ENCODE measurements at places on chromosomes 16 and 17.
A peak's percentile ranks its signal among the peaks of the same experiment; 100 is the strongest.

DNA sequence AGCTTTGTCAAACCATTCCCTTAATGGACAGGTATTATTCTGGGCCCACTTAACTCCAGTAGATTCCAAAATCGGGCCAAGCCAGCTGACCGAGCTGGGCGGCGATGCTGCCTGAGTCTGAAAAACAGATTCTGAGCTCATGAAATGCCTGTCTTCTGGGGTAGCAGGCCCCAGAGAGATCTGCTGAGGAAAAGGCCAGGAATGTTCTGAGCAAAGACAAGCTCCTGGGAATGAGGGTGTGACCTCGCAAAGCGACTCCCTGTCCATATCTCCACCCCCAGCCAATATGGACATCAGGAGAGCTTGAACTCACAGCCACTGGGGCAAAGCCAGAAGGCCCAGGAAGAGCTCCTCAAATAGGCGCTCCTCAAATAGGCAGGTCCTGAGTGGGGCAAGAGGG lies 23.7 kb downstream of the ZNF423 start:
- no peak for DNase-seq

- DNase-seq = no peak
These were observed 386 bp downstream of the CIAO3 start for GRCh38 chr16:740459-740763.

DNA sequence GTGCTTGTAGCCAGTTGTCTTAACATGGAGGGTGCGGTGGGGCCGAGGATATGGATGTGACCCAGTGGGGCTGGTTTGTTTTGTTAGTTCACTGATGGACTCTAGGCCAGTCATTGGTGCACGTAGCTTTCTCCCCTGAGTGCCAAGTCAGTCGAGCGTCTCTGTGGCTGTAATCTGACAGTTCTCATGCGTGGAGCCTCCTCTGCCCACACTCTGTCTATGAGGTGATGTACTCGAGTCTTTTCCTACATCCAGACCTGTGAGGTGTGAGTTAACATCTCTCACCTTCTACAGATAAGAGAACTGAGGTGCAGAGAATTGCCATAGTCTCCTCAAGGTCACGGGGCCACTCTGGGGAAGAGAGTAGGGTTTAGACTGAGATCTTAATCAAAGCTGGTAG lies 90.2 kb downstream of the MARCHF10 start:
- DNase-seq = no peak

DNA sequence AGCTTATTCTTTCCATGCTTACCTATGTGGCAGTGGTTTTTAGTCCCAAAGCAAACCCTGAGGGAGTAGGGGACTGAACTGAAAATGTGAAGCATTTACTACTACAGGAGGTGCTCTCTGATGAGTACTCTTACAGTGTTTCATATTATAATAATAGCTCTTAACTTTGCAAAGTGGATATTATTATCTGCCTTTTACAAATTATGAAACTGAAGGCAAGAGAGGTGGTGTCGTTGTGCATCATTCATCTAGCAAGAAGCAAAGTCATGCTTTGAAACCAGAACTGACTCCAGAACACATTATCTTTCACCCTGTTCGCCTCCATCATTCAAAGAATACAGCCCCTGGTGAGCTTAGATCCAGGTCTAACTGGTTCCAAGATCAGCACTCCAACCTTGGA lies 8.2 kb upstream of the KCNH6 start:
- no peak for DNase-seq

DNA sequence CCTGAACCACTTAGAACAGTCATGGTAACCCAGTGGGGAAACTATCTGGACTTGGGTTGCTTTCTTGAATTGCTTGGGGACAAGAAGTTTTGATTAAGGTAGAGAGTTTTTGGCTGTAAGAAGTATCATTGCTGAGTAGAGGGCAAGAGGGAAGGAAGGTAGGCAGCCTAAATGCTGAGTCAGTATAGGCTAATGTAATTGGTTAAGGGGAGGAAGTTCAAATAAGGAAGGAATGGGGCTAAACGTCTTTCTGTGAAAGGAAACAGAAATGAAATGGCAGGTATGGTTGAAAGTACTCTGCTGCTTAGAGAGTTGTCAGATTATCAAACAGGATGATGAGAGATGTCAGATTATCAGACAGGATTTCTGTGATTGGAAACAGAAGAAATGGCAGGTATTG lies 20.3 kb downstream of the KPNB1 start:
- DNase-seq = no peak

DNA sequence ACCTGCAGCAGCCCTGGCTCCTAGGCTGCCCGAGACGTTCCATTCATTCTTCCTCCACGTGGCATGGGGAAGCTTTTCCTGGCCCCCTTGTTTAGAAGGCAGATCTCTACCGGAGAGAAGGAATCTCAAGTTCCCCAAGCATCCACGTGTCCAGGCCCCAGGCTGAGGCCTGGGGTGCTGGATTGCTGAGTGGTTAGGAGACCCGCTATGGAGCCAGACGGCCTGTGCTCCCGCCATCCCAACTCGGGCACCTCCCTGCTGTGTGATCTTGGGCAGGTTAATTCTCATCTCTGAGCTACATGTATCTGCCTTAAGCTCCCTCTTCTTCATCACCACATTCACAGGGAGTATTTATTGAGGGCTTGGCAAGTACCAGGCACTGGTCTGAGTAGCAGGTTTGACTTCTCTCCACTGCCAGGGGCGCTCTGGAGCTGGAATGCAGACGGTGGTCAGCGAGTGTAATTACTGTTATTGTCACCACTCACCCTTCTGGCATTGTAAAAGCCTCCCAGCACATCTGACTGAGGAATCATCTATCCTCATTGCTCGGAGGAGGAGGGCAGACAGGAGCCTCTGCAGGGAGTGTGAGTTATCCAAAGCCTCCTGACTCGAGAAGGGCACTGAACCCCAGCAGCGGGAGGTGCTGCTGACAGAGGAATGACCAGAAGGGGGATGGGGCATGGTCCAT lies 1.1 kb upstream of the ADGRG1 start:
- peak; percentile 83 for DNase-seq

GRCh38 chr17:81409190-81409935 lies 14.1 kb downstream of the BAHCC1 start:
- no peak for DNase-seq

- no peak for DNase-seq
These were observed 197.1 kb upstream of the RPL38 start for GRCh38 chr17:74006371-74006770.

- DNase-seq = no peak
These were observed 55.7 kb downstream of the TAOK1 start for GRCh38 chr17:29445844-29446243.

DNA sequence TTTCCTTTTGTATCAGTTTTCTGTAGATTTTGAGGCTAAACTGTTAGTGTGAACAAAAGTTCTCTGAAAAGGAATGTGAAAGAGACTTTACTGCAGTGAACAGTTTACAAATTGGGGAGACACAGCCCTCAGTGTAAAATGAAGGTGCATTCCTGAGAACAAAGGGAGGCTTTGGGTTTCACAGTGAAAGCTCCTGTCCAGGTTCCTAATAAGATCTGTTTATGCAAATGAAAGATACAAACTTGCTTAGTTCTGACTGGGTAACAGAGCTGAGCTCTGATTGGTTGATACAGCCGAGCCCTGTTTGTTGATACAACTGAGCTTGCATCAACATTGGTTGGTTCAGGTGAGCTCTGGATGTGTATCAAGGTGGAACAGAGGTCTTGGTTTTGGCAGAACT lies 8.3 kb upstream of the CDRT15 start:
- no peak for DNase-seq

GRCh38 chr17:55710410-55710809 lies 12.3 kb downstream of the TMEM100 start:
- DNase-seq = no peak

GRCh38 chr17:42322382-42323267 lies 34.3 kb downstream of the STAT5A start:
- DNase-seq = peak; percentile 65

GRCh38 chr16:50747207-50747956 lies 5.5 kb downstream of the CYLD start:
- DNase-seq = no peak

DNA sequence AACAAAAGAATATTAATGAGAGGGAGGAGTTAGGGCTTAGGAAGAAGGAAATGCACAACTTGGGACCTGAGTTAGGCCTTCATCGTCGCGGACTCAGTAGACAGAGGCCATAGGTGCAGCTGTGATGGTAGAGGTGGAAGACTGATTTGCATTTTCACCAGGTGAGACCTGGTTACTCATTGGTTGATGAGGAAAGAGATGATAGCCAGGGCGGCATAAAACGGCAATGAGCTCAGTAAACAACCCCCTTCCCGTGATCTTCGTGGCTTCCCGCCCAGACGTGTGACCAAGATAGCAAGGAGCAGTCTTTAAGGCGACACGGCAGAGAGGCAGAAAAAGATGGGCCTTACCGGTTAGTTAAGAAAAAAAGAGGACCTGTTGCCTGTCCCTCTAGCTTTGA lies at the start of gene TMC5:
TSS of gene TMC5 (plus strand) at position 244 of the 400 bp plus-strand sequence. CDS start 22,156 bp downstream, outside the sequence.
- no peak for DNase-seq

GRCh38 chr17:38562215-38562569 lies 43.6 kb downstream of the SRCIN1 start:
- DNase-seq = no peak

- DNase-seq = no peak
These were observed 15.5 kb upstream of the TIMP2 start for GRCh38 chr17:78940708-78941107.

DNA sequence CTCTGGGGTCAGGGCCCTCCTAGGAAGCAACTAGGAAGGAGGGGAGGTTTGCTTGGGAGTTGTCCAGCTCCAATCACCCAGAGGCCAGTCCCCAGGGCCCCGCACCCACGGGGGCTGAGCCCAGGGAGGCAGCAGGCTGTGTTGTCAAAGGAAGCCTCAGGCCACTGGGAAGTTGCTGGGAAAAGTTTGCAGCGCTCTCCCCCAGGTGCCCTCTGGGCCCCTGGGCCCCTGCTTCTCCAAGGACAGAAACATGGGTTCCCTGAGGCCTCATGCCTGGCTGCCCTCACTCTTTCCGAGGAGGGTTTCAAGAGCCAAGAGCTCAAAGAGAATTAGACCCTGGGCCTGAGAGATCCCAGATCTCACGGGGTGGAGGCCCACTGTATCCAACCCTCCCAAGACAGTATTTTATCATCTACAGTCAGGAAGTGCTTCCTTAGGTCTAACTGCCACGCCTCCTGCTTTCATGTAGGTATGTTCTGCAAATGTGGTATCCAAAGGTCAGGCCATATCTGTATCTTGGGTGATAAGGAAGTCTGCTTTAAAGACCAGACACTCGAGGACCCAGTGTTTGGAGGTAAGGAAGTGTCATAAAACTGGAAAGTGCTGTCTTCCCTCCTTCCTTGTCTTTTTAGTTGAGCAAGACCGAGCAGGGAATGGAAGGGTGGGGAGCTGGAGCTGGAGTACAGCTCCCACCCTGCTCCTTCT lies 44.2 kb upstream of the ZNF423 start:
- no peak for DNase-seq

- no peak for DNase-seq
These were observed 1.4 kb upstream of the SP6 start for GRCh38 chr17:47852113-47852949.

DNA sequence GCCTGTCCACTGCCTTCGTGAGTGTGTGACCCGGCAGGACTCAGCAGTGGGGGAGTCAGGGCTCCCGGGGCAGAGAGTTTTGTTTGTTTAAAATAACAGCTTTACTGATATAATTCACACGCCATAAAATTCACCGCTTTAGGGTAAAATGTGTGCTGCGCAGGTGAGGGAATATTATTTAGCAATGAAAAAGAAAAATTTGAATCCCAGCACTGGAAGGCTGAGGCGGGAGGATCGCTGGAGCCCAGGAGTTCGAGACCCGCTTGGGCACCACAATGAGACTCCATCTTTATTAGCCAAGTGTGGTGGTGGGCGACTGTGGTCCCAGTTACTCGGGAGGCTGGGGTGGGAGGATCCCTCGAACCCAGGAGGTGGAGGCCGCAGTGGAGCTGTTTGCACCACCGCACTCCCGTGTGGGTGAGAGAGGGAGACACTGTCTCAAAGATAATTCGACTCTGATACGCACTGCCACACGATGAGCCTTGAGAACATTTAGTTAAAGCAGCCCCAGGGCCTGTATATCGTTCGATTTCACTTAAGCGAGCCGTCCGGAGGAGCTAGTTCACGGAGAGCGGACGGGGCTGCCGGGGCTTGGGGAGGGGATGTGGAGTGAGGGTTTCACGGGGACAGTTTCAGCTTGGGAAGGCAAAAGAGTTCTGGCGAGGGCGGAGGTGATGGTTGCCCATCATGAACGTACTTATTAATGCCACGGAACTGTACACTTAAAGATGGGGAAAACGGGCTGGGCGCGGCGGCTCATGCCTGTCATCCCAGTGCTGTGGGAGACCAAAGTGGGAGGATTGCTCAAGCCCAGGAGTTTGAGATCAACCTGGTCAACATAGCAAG lies 10.2 kb downstream of the TELO2 start:
- no peak for DNase-seq

DNA sequence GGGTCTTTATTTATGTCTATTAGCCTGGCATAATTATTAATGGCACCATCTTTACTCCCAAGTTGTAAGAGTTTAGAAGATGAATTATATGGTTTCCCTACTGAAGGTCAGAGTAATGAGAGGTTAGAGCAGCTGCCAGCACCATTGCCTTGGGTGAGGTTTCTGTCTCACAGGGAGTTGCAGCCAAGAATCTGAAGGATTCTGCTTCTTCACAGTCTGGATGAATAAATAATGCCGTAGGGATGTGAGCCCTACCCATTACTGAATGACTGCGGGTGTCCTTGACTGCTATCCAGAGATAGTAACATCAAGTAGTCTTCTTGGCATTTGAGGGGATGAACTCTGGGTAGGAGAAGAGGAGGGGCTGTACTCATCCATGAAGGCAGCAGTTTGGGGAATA lies 52.8 kb upstream of the SMIM36 start:
- no peak for DNase-seq

DNA sequence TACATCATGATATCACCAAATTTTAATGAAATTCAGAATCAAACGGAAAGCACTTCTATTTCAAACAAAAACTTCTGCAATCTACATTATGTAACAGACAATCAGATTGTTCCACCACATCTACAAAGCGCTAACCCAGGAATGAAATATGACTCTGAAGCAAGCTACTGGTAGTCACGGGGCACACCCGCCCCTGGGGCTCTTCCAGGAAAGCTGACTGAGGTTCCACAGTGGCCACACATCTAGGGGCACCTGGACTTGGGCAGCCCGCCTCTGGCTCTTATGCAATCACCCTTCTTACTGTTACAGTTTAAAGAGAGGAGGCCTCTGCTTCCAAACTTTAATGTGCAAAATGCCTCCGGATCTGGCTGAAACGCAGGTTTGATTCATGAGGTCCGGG lies 27.5 kb downstream of the ZCCHC14 start:
- peak; percentile 61 for DNase-seq

- no peak for DNase-seq
These were observed 639 bp downstream of the CLDN6 start for GRCh38 chr16:3017344-3017743.

Measured in kidney epithelial cell (primary cell).